Globus pallidus (tissue), 1 donor: ENCODE measurements at places on chromosomes 2 and 18.
A peak's percentile ranks its signal among the peaks of the same experiment; 100 is the strongest.

DNA sequence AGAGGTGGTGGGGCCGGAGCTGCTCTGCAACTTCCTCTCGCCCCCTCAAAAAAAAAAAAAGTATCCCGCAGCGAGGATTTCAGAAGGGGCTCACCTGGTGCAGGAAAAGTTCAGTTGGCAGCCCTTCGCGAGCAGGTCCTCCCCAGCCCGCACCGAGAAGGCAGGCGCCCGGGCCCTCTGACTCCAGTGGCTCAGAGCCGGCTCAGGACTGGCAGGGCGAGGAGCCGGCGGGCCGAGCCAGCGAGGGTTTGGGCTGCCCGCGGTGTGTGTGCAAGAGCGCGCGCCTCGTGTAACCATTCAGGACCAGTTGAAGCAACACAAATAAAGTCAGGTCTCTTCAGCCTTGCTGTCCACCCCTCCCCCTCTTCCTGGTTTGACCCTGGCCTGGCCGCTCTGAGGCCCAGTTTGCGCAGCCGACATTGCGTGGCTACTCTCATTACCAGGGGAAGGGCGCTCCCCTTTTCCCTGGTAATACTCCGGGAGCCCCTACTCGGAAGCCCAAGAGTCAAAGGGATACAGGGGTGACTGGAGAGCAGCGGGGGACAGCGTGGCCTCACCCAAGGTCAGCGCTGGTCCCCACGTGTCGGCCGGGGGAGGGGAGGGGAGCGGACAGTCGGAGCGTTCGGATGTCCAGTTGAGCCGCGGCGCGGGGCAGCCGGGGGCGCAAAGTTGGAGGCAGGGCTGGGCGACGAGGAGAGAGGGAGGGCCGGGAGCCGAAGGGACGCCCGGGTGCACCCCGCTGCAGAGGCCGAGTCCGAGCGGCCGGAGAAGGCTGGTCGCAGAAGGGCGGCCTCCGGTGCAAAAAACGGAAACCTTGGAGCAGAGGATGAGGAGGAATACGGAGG is 12.3 kb downstream of the EN1 start:
- DNase-seq, result no peak

- no peak for DNase-seq
Measured at GRCh38 chr2:230830428-230830827, 34.3 kb upstream of the ITM2C start.

- DNase-seq, result no peak
Measured at GRCh38 chr2:29632018-29632417, 289.4 kb downstream of the ALK start.

GRCh38 chr2:102620332-102620731 is 979 bp downstream of the SLC9A2 start:
- no peak for DNase-seq

DNA sequence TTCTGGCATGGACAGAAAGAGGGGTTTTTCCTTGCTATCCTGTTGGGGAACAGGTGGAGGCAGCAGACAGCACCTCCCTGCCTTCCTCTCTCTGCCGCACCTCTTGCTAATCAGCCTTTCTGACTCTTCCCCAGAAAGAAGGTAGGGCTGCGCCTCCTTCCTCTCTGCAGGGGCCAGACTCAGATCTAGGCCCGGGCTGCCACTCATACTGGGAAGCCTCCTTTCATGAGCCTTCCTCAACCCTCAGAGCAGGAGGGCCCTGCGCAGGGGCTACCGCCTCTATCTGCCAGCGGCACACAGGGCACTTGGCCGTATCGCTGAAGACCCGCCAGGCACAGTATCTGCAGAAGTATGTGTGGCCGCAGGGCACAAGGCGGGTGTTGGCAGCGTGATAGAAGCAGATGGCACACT is 7.1 kb downstream of the NEURL3 start:
- no peak for DNase-seq

DNA sequence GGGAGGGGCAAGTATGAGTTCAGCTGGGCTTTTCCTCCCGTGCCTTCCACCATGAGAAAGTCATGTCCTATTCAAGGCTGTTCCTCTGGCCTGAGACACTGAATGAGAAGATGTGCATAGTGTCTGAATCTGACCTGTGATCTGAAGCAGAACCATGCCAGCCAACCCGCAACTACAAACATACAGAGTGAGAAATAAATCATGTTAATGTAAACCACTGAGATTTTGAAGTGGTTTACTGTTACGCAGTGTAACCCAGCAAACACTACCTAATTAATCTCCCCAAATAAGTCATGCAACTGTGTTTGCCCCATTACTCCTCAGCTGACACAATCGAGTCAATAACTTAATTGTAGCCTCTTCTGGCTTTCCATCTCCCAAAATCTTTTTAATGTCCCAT is 49.2 kb downstream of the METTL4 start:
- DNase-seq, result no peak

- DNase-seq, result no peak
Measured at GRCh38 chr18:32684096-32684495, 88.7 kb downstream of the KLHL14 start.

DNA sequence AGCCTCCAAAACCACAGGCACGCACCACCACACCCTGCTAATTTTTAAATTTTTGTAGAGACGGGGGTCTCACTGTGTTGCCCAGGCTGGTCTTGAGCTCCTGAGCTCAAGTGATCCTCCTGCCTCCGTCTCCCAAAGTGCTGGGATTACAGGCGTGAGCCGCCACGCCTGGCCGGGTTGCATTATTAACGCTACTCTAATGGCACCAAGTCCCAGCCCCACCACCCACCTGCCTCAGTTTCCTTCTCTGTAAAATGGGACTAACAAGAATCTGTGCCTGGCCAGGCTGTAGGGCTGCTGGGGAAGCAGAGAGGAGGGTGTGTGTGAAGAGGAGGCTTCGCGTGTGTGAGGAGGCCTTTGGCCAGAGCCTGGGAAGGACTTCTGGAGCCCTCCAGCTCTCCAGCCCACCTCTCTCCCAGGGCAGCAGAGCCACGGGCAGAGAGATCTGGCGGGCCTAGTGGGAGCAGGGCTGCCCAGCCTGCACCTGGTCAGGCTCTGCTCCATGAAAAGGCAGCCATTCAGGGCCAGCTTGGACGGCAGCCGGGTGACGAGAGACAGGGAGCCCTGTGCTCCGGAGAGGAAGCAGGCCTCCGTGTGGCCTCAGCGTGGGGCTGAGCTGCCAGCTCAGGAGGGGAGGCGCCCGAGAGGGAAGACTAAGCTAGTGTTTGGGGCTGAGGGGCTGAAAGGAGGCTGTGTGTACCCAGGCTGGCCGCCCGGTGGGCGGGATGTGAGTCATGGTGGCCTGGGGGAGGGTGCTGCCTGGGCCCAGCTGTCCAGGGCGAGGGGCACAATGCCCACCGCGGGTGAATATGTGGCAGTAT is 7.4 kb upstream of the B3GNT7 start:
- DNase-seq, result peak; percentile 99

DNA sequence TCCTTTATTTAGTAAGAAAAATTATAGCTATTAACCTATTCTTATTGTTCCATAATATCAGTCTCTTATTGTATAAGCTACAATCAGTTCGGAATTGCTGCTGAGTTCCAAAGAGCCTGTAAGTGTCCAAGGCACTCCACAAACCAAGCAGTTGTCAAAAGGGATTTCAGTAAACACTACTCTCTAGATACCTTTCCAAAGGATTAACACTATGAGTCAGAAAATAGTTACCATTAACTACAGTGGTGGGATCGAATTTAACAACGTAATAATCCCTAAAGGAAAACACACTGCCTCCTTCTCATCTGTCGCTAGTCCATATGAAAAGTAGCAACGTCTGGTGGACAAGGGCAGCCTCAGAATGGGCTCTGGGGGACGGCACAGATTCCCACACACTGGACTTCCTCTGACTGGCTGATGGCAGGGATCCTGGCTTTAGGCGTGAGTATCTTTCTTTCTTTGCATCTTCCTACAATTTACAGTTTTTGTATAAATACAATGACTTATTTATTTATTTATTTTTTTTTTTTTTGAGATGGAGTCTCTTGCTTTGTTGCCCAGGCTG is 8.8 kb downstream of the TGFBRAP1 start:
- DNase-seq, result no peak
